CD4-positive, alpha-beta T cell treated with Interleukin-1 beta for 1 hour (primary cell): ENCODE measurements at places on chromosomes 3 and 15.

DNA sequence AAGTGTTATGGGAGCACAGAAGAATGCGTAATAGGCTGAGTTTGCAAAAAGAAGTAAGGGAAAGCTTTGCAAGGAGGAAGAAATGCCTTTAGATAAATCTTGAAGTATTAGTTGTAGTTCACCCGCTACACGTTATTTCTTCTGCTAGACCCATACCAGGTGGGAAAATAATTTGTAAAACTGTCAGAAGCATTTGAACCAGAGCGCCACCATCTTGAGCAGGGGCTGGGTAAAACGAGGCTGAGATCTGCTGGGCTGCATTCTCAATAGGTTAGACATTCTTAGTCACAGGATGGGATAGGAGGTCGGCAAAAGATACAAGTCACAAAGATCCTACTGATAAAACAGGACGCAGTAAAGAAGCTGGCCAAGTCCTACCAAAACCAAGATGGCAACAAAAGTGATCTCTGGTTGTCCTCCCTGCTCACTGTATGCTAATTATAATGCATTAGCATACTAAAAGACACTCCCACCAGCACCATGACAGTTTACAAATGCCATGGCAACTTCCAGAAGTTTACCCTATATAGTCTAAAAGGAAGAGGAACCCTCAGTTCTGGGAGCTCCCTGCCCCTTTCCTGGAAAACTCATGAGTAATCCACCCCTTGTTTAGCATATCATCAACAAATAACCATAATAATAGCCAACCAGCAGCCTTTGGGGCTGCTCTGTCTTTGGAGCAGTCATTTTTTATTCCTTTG is 50.0 kb upstream of the ZNF280D start:
- no peak for DNase-seq

- DNase-seq, result no peak
Observed at GRCh38 chr15:50425219-50425618, 1.0 kb downstream of the USP8 start.

- DNase-seq, result peak; percentile 56
Observed at GRCh38 chr3:69085833-69086722, 1.3 kb downstream of the ARL6IP5 start.

DNA sequence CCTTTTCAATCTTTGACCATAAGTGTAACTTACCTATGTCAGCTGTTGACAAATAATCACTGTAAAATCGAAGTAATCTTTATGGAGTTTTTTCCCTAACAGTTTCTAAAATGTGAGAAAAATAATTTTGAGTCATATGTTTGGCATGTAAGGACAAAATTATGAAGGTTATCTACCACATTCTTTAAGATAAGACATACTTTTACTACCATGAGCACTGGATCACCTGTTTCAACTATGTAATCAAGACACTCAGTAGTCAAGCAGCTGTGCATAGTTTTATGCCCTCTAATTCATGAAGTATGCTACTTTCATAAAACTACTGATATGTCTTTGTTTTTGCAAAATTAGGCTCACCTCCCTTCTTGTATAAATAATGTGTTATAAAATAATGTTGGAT is 12.1 kb downstream of the FGF7 start:
- no peak for DNase-seq

- DNase-seq, result no peak
Observed at GRCh38 chr3:8658306-8659212, 14.0 kb upstream of the SSUH2 start.

DNA sequence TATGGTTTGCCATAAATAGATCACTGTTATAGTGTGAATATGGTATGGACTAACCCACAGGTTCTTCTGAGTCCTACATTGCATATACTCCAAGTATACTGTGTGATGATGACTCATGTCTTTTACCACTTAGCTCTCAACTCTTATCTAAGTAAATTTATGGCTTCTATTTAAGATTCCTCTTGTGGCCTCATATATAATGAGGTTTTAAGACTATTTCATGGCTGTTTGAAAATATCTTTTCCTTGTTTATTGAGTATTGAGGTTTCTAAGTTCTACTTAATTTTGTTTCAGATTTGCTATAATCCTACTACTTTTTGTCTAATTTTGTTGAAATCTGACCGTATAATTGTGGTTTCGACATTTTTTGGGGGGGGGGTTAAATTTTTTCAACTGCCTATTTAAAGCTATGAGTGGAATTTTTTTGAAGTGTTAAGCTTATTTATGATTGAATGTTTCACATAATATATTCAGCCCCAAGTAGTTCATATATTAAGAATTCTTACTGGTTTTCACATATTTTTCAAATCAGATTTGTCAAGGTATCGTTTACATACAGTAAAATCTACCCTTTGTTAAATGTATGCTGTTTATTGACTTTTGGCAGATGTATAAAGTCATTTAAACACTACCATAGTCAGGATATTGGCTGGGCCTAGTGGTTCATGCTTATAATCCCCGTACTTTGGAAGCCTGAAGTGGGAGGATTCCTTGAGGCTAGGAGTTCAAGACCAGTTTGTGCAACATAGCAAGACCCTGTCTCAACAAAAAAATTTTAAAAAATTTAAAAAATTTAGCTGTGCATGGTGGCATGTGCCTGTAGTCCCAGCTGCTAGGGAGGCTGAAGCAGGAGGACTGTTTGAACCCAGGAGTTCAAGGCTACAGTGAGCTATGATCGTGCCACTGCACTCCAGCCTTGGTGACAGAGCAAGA is 11.7 kb downstream of the SLC25A36 start:
- DNase-seq, result no peak

DNA sequence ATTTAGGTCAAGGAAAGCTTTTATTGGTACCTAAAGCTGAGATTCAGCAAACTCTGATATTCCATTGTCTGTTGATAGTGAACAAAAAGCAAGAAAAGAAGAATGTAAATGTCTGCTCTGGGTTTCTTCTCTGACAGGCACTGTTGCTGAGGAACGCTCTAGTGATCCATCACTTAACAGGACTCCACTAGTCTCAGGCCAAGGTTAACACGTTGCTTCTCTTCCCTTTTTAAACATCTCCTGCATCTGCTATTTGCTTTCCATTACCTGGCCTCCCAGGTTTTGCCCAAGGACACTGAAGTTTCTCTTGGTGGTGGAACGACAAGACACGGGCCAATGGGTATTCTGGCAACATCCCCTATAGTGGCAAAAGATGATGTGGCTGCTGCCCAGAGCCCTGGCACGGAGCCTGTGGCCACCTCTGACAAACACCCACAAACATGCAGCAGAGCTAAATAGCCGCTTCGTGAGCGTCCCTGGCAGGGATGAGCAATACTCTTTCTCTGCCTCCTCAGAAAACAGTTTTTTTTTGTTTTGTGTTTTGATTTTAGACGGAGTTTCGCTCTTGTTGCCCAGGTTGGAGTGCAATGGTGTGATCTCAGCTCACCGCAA is 97.8 kb upstream of the AKAP13 start:
- no peak for DNase-seq

DNA sequence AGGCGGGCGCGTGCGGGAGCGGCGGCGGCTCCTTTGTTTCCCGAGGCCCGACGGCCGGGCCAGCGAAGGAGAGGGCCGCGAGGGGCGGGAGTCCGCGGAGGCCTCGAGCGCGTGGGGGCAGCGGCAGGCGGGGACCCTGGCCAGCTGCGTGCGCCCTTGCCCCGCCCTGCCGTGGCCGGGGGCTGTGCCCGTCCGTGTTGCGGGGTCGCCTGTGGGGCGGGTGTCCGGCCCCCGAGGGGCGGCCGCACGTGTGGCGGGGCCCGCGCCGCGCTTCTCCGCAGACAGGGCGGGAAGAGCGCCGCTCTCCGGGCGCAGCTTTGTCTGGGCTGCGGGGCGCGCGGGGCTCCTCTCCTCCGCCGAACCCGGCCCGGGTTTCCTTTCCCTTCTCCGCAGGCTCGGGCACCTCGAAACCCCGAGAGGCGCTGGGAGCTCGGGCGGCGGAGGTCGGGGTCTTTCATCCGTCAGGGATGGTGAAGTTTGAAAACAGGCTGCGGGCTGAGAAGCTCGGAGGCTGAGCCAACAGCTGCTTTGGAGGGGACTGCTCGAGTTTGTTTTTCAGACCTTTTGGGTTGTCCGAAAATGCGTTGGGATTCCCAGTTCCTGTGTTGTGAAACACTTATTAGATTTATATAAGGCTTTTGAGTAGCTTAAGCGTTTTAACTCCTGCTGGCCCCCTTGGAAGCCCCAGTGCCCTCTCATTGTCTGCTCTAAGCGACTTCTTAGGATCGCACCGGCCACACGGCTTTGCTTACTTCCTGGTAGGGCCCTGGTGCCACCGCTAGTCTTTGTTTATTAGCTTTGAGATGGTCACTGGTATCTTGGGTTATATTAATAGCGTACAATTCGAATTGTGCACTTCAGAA is 817 bp downstream of the USP3 start:
- peak; percentile 56 for DNase-seq

- no peak for DNase-seq
Observed at GRCh38 chr3:58962816-58963215, 87.0 kb downstream of the CFAP20DC start.

DNA sequence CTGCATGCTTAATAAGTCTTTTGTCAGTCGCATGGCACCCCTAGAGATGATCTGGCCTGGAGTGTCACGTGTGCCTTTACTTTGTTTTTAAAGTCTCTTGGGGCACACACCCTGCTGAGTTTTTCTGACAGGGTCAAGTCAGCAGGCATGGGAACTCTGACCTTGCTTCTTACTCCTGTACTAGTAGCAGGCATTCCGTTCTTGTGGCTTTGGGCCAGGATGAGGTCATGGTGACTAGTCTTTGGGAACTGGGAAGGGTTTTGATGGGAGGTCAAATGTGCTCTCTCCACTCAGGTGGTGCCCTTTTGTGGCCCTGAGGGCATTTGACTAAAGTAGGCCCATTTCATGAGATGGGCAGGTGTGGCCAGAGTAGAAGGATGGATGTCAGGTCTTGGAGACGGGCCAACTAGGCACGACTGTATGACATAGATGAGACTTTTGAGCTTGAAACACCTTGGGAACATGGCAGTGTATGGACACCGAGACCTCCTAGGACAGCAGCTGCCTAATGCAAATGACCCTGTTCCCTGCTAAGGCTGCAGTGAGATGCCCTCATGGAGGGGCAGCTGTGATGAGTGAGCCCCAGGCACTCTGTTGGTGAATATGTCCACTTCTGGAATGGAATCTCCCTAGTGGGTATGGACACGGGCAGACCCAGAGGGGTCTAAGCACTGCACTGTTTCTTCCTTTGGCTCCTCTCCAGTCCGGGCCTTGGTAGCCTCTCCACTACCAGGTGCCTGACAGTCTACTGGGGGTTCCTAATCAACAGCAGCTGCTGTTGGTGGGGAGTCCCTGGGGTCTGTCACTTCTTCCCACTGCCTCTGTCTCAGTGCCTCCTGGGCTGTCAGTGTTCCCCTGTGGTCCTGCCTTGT is 16.4 kb downstream of the SRPRB start:
- DNase-seq, result no peak

DNA sequence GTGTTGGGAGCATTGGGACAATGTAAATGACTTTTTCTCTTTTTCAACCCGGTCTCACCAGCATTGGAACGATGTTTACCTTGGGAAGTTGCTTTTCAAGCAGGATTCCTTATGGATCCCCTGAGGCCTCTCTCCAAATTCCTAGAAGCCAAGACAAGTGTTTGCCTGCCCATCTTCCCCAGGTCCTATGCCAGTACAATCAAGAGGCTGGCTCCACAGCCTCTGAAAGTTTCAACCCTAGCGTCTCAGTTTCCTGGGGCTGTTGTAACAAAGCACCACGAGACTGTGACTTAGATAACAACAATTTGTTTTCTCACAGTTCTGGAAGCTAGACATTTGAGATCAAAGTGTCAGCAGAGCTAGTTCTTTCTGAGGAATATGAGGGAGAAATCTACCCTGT is 347.2 kb upstream of the UMPS start:
- no peak for DNase-seq

DNA sequence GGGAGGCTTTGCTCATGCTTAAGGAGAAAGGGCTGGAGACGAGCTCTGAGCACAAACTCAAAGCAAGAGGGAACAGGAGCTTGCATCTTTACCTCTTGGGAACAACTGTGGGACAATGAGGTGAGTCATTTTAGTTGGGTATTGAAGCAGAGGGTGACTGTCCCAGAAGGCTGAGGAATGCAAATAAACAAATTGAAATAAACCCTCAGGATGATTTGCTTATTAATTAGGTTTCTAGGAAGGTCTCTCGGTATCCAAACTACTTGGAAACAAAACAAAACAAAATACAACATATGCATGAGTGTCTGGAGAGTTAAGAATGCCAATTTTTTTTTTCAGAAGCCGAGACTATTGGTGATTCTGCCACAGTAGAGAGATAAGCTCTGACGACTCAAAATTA is 38.4 kb upstream of the CACNA2D3 start:
- DNase-seq, result no peak

DNA sequence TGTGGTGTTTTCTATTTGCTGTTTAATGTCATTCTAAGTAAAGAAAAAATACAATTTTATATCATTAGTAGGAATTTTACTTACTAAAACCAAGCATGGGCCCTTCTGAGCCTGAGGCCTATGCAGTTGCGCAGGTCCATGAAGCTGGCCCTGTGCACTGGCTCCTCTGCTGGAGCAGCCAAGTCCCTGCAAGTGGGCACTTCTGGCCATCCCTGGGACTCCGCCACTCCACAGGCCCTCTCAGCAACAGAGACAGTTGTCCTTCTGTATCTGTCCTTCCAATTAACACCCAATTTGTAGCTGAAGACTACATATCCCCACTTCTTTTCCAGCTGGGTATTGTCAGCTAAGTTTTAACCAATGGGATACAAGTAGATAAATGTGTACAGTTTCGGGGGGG is 49.9 kb upstream of the RYK start:
- no peak for DNase-seq

DNA sequence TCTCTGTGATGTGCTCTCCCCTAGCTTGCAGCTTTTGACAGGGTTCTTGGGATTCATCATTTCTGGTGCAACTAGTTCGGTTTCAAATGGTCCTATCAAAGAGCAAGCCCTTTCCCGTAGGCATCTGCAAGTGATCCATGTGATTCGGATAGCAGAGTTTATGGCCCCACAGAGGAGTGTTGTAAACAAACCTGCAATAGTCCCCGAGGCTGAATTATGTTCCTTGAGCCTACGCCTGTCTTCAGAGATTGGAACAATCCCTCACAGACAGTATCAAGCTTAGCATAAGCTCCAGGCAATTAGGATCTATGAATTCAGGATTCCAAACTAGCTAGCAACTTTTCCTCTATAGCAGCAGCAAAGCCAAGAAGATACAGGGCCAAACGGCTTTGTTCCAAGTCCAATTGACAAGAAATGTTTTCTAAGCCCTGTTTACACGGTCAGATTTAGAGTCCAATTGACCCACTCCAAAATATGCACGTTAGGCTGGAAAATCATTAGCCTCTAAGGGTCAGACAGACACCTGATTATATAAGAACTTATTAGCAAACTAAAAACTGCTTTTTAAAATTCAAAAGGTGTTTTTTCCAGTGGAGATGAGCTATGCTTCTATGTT is 24.8 kb downstream of the LNP1 start:
- no peak for DNase-seq

DNA sequence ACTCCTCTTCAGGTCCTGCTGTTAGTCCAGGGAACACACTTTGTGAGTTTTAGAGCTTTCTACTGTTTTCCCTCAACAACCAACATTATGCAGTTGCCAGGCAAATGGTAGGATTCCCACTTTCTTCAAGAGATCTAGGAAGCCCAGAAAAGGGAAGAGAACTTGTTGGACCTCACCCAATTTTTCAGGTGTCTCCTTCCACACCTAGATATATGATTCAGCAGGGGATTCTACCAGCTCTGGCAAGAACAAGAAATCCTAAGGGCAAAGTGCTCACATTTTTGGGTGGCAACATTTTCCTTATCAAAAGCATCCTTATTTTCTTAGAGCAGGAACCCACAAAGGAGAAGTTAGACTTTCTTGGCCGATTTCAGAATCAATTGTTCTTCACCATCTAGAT is 57.4 kb downstream of the PRICKLE2 start:
- no peak for DNase-seq
